ENCODE measurements at places on chromosomes 7 and 10.

DNA sequence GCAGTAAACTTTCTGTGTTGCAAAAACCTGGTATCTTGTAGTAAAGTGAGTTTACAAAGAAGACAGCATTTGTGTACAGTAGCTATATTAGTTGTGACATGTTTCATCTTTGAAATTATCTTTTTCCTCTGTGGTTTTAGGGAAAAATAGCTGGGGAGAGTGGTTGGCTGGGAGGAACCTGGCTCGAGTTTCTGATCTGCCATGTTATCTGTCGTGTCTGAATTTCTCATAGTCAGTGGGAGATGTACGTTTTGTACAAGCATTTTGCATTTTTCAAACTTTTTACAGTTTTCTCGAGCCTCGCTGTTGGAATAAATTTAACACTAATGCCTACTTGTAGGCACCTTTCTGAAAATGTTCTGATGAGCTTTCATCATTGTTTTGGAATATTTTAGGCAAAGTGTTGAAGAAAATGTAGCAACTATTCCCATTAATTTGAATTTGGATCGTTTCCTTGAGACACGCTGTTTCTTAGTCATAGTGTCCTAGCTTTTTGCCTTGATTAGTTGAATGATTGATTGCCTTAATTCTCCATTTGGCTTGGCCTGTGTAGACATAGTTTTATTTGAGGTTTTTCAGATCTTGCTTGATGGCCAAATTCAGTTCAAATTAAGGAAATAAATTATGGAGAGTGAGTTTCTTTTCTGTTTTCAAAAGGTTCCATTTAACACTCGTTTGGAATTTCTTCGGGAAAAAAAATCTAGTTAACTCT, 65.1 kb downstream of the CAMK1D start:
- no peak overlapping the region for H3K27ac ChIP-seq
- DNase-seq: no peak
- H3K4me1 ChIP-seq: no peaks in the 10 kb centered on the region
- H3K27me3 ChIP-seq: no peaks in the 10 kb centered on the region
- no peak overlapping the region for H3K4me3 ChIP-seq

DNA sequence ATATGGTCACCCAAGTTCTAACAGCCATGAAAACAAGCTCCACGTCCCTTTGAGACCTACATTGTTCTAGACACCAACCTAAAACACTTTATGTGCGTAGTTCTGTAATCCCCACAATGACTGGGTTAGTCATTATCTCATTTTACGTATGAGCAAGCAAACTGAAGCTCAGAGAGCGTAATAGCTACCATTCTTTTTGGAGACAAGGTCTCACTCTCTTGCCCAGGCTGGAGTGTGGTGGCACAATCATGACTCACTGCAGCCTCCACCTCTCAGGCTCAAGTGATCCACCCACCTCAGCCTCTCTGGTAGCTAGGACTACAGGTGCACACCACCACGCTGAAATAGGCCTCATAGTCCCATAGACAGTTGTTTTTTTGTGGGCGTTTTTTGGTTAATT, 10.5 kb downstream of the DAGLB start:
- no peak overlapping the region for H3K4me3 ChIP-seq
- H3K27me3 ChIP-seq: no peaks in the 10 kb centered on the region
- peak; percentile 66 for DNase-seq
- H3K27ac ChIP-seq: no peak overlapping the region
- peaks cover 9% of the 10 kb centered on the region for H3K4me1 ChIP-seq

DNA sequence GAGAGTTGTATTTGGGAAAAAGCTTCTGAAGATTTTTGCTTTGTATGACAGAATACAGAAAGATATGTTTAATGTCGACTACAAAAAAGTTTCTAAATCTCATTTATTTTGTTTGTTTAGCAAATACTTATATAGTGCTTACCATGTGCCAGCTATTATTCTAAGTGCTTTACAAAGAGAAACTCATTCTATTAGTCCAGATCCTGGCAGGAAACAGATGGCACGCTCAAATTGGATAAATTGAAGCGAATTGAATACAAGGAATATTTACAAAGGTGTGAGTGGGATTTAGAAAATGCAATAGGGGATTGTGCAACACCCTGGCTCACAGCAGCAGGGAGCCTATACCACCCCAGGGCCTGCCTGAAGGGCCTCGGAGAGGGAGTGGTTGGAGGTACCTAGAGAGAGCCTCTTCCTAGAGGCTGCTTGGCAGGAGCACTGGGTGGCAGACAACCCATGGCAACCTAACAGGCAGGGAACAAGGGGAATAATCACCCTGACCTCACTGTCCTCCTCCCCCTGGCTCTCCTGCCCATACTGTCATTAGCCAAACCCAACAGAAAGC, 27.6 kb upstream of the FAM204A start:
- DNase-seq: peak; percentile 79
- no peak overlapping the region for H3K27ac ChIP-seq

DNA sequence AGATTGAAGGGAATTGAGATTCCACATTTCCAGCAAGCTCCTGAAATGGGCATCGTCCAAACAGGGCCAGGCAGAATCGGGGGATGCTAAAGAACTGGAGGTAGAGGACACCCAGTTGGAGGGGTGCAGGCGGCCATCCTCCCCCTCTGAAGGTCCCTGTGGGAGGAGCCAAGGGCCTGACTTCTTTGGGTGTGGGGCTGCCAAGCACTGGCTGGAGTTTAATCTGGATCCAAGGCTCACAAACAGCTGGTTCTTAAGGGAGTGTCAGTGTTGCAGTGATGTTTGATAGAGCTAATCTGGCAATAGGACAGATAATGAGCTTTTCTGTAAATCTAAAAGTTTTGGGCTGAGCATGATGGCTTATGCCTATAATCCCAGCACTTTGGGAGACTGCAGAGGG, 20.8 kb downstream of the TSPAN14 start:
- H3K27ac ChIP-seq: no peak overlapping the region
- DNase-seq: no peak
- peaks cover 32% of the 10 kb centered on the region for H3K4me1 ChIP-seq
- no peaks in the 10 kb centered on the region for H3K27me3 ChIP-seq
- H3K4me3 ChIP-seq: no peak overlapping the region

DNA sequence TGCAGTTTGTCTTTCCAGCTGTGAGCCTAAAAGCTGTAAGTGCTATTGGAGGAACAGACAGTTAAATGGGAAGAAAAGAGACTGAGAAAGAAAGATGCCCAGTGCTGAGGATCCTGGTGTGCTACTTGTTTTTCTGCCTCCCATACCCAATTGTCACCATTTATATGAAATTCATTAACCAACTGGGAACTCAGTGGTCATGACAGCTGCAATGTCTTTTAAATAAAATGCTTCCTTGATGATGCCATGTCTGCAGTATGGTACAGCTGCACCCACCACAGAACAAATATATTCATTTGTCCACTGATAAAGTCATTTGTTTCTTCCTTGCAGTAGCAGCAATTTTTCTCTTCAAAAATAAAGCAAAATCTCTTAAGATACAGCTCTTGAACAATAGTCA, 15.6 kb upstream of the RTKN2 start:
- H3K4me1 ChIP-seq: no peaks in the 10 kb centered on the region
- no peaks in the 10 kb centered on the region for H3K27me3 ChIP-seq
- no peak overlapping the region for H3K4me3 ChIP-seq

- H3K36me3 ChIP-seq: peaks cover 7% of the 10 kb centered on the region
- H3K4me1 ChIP-seq: no peaks in the 10 kb centered on the region
- DNase-seq: no peak
These were observed 192.6 kb upstream of the FRMD4A start for GRCh38 chr10:14523286-14523685.

GRCh38 chr7:147611431-147611830, 979.1 kb upstream of the C7orf33 start:
- no peaks in the 10 kb centered on the region for H3K36me3 ChIP-seq
- H3K4me3 ChIP-seq: no peak overlapping the region
- no peaks in the 10 kb centered on the region for H3K4me1 ChIP-seq

DNA sequence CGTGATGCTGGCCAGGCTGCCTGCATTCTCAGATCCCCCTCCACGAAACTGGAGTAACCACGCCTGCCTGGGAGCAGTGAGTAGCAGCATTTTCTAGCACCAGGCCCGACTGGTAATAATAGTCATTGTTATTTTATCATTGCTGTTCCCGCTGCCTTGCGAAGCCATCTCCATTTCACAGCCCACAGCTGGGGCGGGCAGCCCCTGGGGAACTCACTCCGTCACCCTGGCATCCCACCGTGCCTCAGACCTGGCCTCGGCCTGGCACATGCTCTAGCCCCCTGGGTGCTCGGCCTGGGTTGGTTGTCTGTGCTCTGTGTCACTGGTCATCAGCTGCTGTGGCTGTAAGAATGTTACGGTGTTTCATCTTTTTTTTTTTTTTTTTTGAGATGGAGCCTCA, 57.7 kb upstream of the SH2B2 start:
- H3K27ac ChIP-seq: no peak overlapping the region
- H3K27me3 ChIP-seq: no peaks in the 10 kb centered on the region
- H3K4me1 ChIP-seq: no peaks in the 10 kb centered on the region
- H3K4me3 ChIP-seq: no peak overlapping the region
- peaks cover 29% of the 10 kb centered on the region for H3K36me3 ChIP-seq

- no peaks in the 10 kb centered on the region for H3K27me3 ChIP-seq
- peaks cover 9% of the 10 kb centered on the region for H3K36me3 ChIP-seq
These were observed 106.4 kb downstream of the ELMO1 start for GRCh38 chr7:37342176-37342687.

- no peak for DNase-seq
- peak overlapping the region; percentile 95 for H3K4me3 ChIP-seq
- H3K4me1 ChIP-seq: peaks cover 8% of the 10 kb centered on the region
- H3K27ac ChIP-seq: peak overlapping the region; percentile 85
These were observed 878 bp downstream of the GLRX3 start for GRCh38 chr10:130137090-130137448.

- H3K4me1 ChIP-seq: no peaks in the 10 kb centered on the region
- no peaks in the 10 kb centered on the region for H3K27me3 ChIP-seq
- no peaks in the 10 kb centered on the region for H3K36me3 ChIP-seq
- no peak overlapping the region for H3K4me3 ChIP-seq
- H3K27ac ChIP-seq: no peak overlapping the region
These were observed 69.5 kb upstream of the CDK13 start for GRCh38 chr7:39880556-39880955.

DNA sequence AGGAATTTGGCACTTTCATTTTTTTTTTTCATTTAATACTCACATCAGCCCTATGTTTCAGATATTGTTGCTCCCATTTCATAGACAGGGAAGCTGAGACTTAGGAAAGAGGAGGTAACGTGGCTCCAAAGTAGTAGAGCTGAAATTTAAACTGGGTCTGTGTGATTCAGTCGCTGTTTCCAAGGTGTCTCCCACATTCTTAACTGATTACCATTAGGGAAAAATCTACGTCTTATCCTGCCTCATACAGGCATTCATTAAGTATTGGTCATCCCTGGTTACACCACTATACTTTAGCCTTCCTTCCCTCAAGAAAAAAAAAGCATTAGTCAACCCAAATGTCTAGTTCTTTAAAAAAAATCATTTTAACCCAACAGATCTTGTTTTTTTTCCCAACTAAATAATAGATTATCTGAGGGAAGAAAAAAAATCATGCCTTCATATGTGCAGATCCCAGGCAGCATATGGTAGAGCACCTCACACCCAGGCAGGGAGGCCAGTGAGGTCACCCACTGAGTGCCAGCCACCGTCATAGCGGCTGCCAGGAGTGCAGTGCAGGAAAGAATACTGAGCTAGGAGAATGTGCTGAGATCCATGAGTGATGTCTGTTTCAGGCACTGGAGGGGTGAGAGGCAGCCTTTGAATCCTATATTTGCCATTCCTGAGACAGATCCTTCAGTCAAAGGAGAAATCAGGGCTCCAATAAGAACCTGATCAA, 59.0 kb upstream of the SORCS3 start:
- H3K27ac ChIP-seq: no peak overlapping the region
- no peaks in the 10 kb centered on the region for H3K4me1 ChIP-seq
- H3K4me3 ChIP-seq: no peak overlapping the region
- DNase-seq: no peak

GRCh38 chr10:86225103-86225782, 141.4 kb downstream of the GRID1 start:
- H3K4me1 ChIP-seq: peaks cover 5% of the 10 kb centered on the region
- no peak for DNase-seq
- no peaks in the 10 kb centered on the region for H3K36me3 ChIP-seq
- H3K4me3 ChIP-seq: no peak overlapping the region

GRCh38 chr7:143015084-143015483, 11.8 kb downstream of the OR9A2 start:
- no peak overlapping the region for H3K4me3 ChIP-seq
- no peaks in the 10 kb centered on the region for H3K36me3 ChIP-seq
- no peaks in the 10 kb centered on the region for H3K27me3 ChIP-seq
- H3K27ac ChIP-seq: peak overlapping the region; percentile 45

- no peak overlapping the region for H3K27ac ChIP-seq
- no peak overlapping the region for H3K4me3 ChIP-seq
- no peaks in the 10 kb centered on the region for H3K27me3 ChIP-seq
- H3K4me1 ChIP-seq: peaks cover 11% of the 10 kb centered on the region
- no peaks in the 10 kb centered on the region for H3K36me3 ChIP-seq
- DNase-seq: no peak
These were observed 42.4 kb downstream of the CCNY start for GRCh38 chr10:35378541-35379210.

- H3K36me3 ChIP-seq: no peaks in the 10 kb centered on the region
- H3K4me1 ChIP-seq: peaks cover 2% of the 10 kb centered on the region
- H3K27ac ChIP-seq: no peak overlapping the region
- H3K27me3 ChIP-seq: no peaks in the 10 kb centered on the region
These were observed 48.1 kb downstream of the OSBPL3 start for GRCh38 chr7:24931844-24932243.

DNA sequence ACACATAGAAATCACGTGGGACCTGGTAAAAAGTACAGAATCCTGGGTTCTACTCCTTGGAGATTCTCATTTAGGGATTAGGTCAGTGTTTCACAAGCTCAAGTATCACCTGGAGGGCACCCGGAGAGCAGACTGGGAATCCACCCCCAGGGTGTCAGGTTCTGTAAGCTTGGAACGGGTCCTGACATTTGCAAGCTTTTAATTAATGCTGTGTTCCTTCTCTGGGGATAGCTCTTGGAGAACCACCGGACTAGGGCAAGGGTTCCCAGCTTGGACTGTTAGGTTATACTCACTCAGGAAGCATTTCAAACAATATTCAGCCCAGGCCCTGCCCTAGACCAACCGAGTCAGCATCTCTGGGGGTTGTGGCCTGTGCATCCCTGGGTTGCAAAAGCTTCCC, 23.0 kb downstream of the TCF7L2 start:
- H3K27me3 ChIP-seq: no peaks in the 10 kb centered on the region
- H3K27ac ChIP-seq: no peak overlapping the region
- H3K36me3 ChIP-seq: peaks cover 7% of the 10 kb centered on the region
- peaks cover 15% of the 10 kb centered on the region for H3K4me1 ChIP-seq
- no peak overlapping the region for H3K4me3 ChIP-seq

DNA sequence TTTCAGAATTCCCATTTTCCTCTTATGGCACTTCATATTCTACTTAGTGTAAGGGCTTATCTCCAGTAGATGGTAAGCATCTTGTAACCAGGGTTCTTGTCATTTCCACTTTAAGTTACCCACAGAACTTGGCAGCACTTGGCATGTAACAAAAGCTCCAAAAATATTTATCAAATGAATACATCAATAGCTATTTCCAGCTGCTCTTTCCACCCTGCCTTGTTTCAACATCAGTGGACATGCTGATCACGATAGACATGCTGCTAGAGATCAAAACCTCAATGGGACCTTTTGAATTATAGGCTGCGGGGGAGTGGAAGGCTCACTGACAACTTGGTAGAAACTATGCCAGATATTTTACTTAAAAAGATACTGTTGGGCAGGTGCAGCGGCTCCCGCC, 32.9 kb downstream of the HOXA1 start:
- H3K36me3 ChIP-seq: no peaks in the 10 kb centered on the region
- DNase-seq: no peak
- H3K27me3 ChIP-seq: no peaks in the 10 kb centered on the region
- no peak overlapping the region for H3K27ac ChIP-seq

Measured in trophoblast cell (in vitro differentiated cells and primary cell).